ENCODE measurements at places on chromosomes 7 and 10. TPM values are rescaled to one million over a fixed set of nuclear protein-coding genes. Genes with fewer than 3 reads are reported as not detected.

DNA sequence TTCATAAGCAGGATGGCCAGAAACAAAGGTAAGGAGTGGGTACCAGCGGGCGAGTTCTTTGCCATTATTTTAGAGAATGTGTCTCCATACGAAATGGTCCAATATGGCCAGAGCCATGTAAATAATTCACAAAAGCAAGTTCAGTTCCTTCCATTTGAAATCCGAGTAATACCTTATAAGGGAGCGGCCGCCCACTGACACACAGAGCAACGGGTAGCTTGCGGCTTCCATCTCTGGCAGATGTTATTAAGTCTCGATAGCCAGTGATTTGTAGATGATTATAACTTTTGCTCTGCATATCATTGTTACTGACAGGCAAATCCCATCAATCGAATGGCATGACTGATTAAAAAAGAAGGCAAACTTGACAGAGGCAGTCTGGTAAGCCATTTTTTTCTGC, 63.2 kb downstream of the GFRA1 start:
- DNase-seq: no peak

MYOZ1 gene
- not detected for polyA plus RNA-seq

DNA sequence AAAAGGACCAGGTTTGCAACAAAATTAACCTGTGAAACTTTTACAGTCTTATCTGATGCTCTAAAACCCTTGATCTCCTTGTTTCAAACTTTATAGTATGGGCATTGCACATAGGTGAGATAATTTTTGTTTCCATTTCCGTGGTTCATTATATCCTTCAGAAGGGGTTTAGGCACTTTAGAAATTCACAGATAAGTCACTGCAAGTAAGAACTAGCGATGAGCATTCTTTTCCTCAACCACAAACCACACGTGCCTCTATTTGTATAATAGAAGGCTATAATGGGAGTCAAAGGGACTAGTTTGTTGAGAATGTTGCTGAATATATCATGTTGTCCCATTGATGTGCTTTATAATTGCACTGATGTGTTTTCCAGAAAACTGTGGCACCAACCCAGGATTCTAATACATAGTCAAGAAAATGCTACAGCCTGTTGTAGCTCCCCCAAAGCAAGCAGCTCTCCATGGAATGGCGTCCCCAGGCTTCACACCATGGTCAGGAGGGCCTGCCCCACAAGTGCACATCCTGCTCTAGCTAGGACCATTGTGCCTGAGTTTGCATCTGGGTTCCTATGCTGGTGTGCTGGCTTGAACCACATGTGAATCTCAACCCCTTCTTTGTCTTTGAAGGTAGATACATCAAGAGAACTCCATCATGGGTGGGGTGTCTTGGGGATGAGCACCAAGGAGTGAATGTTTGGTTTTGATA, 14.0 kb upstream of the ATXN7L1 start:
- no peak for DNase-seq

DNA sequence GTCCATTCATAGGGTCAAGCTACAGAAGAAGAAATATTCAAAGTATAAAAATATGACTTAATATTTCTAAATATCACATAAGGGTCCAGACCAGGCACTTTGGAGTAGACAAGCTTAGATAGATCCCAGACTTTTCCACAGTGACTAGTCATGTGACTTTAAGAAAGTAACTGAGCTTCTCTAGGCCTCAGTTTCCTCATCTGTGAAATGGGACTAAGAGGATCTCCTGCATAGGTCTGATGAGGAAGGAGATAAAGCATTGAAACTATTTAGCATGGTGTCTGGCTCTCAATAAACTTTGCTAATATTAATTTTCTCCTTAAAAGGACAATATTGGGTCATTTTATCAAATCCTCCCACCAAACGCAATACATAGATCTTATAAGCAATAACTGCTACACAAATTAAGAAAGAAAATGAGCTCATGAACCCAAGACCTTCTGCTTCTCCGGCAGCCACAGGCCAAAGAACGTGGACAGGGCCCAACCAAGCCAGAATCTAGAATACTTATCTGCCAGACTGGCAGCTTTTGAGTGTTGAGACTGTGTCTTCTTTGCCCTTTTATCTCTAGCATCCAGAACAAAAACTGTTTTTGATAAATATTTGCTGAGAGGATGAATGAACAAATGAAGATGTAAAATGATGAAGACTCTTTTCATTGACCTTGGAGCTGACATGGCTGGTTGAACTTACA, 1.6 kb upstream of the TARP start:
- DNase-seq: no peak

DNA sequence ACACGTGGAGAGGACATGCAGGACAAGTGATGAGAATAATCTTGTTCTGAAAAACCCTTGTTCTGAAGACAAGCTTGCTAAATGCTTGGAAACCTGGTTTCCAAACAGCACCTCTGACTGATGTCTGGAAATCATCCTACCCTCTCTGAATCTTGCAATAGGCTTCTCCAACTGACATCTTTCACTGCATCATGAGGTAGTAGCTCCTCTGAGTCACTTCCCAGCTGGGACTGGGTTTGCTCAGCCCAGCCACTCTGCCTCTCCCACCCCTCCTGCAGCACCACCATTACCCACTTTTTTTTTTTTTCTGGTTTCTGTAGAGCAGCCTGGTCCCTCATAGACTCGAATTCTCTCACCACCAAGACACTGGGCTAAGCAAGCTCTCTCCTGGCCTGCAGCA, 919.8 kb downstream of the GRID1 start:
- DNase-seq: no peak

- no peak for DNase-seq
Measured at GRCh38 chr7:1572111-1572822, 2.4 kb upstream of the PSMG3 start.

GPR15LG gene
- polyA plus RNA-seq: not detected

DNA sequence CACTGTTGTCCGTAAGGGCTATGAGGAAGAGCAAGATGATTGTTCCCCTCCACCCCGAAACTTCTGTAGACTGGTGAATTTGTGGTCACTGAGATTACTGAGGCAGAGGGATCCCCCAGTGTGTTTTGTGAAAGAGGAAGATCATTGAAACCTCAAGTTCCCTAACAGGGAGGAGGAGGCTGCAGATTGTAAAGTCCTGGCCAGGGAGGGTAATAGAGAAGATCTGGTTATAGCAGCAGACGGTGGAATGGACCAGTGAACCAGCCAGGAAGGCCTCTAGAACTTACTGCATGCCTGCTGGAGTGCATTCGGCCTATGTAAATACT, 31.1 kb downstream of the LMTK2 start:
- DNase-seq: no peak

GRCh38 chr10:47179291-47179647, 120.7 kb upstream of the GDF10 start:
- DNase-seq: no peak

DNA sequence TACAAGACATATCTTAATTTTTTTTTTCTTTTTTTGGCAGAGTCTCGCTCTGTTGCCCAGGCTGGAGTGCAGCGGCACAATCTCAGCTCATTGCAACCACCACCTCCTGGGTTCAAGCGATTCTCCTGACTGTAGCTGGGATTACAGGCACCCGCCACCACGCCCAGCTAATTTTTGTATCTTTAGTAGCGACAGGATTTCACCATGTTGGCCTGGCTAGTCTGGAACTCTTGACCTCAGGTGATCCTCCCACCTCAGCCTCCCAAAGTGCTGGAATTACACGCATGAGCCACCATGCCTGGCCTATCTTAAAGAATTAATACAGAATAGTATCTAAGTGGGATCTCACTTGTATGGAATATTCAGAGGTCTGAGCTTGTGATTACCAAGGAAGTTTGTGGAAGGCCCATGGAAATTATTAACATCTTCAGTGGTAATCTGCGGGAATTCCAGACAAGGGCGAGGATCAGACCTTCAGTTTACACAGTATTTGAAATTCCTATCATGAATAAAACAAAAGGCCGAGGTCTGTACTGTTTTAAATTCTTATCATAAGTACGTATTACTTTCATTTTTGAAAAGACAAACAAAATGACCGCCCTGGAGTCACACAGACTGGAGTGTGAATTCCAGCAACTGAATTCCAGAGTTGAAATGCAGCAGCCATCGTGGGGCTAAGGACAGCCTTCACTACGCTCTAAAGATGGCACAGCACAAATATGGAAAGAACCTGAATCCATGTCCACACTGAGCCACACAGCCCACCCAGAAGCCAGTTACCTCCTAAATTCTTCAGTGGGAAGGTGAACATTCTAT, 16.7 kb downstream of the GPRIN2 start:
- DNase-seq: peak; percentile 46

ZNF804B gene
- polyA plus RNA-seq: not detected

TRIM73 gene
- polyA plus RNA-seq: 1.6 TPM

GRCh38 chr10:105681051-105681450, 1040.0 kb downstream of the SORCS3 start:
- DNase-seq: no peak

DNA sequence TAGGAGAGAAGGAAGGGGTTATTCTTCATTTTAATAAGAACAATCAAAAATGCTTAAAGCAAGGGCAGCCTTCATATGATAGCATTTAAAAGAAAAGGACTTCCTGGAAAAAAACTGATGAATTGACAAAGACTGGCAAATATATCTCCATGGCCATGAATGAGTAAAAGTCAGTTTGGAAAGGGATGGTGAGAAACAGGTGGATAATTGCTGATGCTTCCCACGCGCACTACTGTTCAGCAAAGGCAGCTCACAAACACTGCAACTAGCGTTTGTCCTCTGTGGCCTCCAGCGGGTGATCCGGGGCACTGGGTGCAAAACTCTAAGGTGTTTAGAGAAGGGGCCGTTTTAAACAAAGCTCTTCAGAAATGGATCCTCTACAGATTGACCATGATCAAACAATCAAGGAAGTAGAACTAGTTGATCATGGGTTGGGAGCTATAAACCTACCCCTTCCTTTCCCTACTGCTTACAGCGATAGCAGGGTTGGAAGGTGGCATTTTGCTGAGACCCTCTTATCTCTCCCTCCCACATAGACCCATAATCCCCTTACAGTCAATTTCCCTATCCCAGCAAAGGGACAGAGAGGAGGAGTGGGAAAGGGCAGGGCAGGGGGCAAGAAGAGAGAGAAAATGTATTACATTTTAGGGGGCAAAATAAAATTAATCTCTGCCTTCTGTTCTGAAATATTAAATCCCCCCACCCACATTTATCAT, 53.8 kb downstream of the SMURF1 start:
- DNase-seq: no peak
